ENCODE measurements at places on chromosomes 3 and 15.

DNA sequence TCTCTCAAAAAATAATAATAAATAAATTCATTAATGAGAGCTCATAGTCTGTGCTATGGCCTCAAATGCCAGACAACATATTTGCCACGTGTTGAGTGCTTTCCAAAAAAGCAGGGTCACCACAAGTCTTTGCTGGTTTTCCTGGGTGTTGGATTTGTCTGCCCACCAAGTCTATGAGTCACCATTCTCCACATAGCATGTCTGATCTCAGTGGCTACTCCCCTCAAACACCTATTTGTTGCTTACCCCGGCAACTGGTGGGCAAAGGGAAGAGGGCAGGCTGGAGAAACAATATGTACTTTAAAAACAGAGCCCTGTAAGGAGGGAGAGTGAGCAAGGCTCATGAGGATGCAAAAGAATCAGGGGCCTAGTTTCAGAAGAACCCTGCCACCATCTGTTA, 120.0 kb upstream of the ARRDC4 start:
- no peak for DNase-seq

DNA sequence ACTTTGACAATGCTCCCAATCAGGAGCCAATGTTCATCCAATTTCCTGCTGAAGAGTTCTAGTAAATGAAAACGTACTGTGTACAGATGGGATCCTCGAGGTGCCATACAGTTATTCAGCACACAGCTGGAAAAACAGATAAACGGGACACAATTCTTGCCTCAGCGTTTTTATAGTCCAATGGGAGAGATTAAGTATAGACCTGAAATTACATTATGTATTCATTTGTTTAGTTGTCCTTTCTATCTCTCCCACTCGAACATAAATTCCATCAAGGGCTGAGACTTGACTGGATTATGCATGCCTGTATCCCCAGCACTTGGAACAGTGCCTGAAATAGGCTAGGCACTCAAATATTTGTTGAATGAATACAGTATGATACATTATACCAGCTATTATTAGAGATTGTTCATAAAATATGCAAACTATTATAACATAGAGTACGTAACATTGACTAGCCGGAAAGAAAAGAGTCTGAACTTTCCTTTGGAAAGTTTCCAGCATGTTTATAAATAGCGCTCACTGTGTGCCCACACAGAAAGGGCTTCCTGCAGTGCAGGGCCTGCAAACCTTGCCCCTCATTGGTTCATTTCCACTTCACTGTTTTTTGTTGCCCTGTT, 27.4 kb upstream of the SNTN start:
- no peak for DNase-seq

DNA sequence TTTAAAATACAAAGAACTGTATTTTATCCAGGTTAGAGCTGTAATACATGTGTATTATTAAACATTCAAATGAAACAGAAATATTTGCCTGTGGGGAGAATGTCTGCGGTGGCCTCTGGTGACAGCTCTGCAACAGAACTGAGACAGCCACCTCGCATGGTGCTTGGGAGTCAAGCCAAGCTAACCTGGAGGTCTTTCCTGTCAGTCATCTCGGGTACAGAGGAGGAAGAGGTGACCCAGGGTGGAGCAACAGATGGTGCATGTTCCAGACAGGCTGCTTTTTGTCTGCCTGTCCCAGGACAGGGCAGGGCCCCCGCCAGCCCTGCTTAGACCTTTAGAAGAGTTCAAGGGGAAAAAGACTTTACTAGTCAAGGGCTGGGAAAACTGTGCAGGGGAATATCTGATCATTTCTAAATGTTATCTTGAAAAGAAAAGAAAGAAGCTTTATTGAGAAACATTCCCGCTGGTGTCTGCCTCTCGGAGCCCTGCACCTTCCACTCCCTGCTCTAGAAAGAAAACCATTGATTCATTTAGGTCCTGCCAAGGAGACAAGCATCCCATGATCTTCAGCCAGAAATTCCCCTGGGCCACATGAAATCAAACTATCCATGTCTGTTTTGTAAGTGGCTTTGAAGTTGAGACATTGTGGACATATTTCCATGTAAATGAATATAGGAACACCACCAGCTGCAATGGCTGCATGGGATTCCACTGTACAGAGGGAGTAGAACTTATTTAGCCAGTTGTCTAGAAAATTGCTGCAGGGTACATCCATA, 5.5 kb upstream of the NR2E3 start:
- DNase-seq, result no peak

DNA sequence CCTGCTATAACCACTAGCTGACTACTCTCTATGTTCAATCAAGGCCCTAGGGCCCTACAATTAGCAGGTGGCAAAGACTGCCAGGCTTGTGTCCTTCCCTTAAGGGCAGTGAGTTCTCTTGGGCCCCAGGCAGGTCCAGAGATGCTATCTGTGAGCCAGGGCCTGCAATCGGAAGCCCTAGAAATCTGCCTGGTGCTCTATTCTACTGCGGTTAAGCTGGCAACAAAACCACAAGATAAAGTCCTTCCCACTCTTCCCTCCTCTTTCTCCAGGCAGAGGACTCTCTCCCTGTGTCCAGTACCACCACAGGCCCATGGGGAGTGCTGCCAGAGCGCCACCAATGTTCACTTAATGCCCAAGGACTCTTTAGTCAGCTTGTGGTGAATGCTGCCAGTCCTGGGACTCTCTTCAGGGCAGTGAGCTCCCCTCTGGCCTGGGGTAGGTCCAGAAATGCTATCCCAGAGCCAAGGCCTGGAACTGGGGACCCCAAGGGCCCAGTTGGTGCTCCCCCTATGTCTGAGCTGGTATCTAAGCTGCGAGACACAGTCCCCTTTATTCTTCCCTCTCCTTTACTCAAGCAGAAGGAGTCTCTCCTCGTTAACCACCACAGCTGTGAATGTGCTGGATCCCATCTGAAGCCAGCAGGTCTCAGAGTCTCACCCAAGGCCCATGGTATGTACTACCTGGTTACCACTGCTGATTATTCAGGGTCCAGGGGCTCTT, 34.7 kb downstream of the XXYLT1 start:
- no peak for DNase-seq

DNA sequence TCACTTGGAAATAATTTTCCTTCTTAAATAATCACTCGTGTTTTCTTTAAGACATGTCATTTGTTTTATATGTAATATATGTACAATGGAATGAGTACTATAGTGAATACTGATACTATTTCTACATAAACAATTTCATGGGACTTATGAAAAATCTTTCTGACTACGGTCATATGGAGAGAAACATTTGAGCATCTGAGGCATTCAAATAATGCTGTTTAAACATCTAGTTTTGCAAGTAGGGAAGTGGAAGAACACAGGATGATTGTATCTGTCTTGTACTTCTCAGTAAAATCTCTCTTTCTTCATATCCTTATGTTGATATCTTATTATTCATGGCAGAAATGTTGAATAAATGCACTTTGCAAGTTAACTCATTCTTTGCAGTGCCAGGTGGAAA, 599.5 kb upstream of the KCNMB2 start:
- DNase-seq, result no peak

- DNase-seq, result no peak
These were observed 407.1 kb downstream of the VPS13C start for GRCh38 chr15:61653110-61653509.

DNA sequence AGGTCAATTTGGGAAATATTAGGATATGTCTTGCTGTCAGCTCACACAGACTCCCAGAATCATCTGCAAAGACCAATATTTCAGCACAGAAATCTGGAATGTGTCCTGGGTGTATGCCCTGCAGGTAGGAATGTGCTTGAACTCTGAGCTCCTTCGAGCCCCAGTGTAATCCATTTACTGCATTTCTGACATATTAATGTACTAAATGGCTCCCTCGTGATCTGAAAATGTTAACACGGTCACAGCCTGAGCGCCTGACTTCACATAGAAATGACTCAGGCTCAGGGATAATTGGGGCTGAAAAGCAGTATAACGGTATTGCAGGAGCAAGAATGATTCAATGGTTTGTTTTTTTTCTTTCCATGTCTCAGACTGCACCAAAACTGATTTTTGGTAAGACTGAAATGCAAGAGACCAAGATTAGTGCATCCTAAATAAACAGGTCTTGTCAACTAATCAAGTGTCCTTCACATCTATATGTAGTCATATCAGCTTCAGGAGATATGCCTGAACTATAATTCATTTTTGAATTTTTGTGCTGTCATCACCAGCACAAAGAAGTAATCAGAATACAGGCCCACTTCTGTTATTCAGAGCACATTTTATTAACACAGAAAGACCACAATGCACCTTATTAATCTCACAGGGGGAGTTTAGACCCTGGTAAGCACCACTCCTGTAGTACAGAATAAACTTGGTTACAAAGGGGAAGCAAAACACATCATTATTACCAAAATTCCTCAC, 49.8 kb downstream of the DCLK3 start:
- no peak for DNase-seq

GRCh38 chr3:112579697-112580096, 17.9 kb downstream of the SLC35A5 start:
- DNase-seq, result no peak

GRCh38 chr3:140164922-140165590, 230.1 kb downstream of the CLSTN2 start:
- DNase-seq, result no peak

DNA sequence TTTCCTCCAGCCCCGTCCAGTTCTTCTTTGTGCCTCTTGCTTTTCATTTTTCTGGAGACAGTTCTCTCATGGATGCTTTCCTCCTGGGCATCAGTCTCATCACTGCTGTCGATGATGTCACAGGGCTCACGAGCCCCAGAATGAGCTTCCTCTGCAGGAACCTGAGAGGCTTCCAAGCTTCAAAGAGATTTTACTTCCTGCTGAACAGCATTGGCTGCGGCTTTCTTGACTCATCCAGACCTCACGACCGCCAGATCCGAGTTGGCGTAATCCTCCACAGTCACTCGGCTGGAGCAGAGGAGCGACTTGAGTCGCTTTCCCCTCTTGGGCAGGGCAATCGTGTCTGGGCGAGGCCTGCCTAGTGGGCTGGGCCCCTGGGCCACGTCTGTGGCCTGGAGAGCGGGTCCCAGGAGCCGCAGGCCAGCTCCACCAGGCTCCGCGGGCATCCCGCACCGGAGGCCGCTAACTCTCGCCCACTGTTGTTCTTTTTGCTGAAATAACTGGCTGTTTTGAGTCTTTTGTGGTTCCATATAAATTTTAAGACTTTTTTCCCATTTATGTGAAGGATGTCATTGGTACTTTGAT, 20.8 kb upstream of the FAN1 start:
- no peak for DNase-seq

- no peak for DNase-seq
These were observed 11.2 kb downstream of the LRIG1 start for GRCh38 chr3:66489581-66489980.

GRCh38 chr3:142987080-142987700, 14.2 kb upstream of the U2SURP start:
- no peak for DNase-seq

DNA sequence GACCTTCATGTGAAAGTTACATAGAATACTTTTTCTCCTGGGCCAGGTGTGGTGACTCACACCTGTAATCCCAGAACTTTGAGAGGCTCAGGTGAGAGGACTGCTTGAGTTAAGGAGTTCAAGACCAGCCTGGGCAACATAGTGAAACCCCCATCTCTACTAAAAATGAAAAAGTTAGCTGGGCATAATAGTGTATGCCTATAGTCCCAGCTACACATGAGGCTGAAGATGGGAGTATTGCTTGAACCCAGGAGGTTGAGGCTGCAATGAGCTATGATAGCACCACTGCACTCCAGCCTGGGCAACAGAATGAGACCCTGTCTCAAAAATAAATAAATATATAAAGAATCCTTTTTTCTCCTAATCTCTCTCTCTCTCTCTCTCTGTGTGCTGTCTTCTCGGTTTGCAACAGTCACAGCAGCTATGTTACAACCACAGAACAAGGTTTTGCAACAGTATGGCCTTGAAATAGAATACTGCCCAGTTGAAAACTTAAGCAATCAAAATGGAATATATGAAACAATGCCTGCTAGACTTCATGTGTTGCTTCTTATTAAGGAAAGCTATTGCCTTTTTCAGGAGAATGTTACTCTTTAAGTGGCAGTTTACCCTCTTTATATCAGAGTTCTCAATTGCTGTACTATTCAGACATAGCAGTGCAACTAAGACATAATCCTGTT, 12.3 kb upstream of the DENND4A start:
- no peak for DNase-seq

GRCh38 chr3:52743152-52743551, 27.6 kb downstream of the NEK4 start:
- no peak for DNase-seq

- DNase-seq, result no peak
These were observed 234.6 kb downstream of the RBMS3 start for GRCh38 chr3:29515451-29515850.

DNA sequence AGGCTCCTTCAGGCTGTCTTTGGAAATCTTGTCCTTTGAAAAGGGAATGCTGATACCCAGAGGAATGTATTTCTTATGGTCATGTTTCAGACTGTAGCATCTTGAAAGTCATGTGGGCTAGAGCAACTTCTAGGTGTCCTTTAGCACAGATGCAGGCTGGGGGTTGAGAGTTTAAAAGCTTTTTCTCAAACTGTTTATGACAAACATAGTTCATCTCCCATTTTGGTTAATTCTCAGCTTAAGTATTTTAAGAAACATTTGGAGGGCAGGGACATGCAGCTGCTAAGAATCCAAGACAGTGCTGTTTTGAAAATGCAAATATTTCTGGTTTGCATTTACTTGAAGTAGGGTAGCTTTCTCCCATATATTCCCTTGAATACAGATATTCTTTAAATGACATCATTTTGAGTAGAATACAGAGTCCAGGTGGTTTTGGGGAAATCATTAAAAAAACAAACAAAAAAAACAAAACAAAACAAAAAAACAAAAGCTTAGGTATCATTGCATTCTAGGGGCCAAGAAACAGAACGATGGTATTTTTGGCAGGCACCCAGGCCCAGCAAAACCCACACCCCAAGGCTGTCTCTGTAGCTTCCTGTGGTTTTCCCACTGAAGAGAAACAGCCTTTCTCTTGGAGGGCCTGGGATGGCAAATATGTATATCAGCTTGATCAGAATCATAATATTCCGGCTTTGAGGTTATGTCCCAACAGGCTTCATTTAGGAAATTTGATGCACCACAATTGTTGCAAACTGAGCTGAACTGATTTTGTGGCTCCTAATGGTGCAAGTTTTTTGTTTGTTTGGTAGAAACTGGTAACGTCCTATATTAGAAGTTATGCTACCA, 120.0 kb downstream of the ATG7 start:
- no peak for DNase-seq

DNA sequence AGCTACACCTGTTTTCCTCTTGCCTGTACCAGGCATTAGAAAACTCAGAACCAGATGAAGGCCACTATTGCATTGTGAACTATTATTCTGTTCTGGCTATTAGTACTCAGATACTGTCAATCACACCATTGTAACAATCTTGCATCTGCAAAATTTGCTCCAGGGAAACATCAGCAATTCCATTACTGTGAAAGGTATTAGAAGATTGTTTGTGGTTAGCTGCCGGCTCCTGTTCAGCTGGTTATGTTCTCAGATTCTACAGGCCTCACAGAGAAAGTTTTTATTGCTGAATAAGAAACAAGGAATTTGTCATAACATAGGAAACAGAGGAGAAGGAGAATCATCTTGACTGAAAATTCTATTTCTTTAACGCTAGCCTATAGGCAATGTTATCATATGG, 179.9 kb downstream of the PLOD2 start:
- no peak for DNase-seq

Data from stimulated activated CD4-positive, alpha-beta T cell treated with anti-CD3 and anti-CD28 coated beads, Interleukin-4, amount 100 ng/mL, for 48 hours (primary cell).